Stimulated activated CD8-positive, alpha-beta memory T cell treated with anti-CD3 and anti-CD28 coated beads, Interleukin-4, amount 100 ng/mL, for 1 hour (primary cell): ENCODE measurements at places on chromosomes 2 and 18.

GRCh38 chr18:58635891-58636290 is 7.0 kb upstream of the ALPK2 start:
- DNase-seq: no peak

- DNase-seq: no peak
Measured at GRCh38 chr18:28125051-28125450, 51.9 kb downstream of the CDH2 start.

DNA sequence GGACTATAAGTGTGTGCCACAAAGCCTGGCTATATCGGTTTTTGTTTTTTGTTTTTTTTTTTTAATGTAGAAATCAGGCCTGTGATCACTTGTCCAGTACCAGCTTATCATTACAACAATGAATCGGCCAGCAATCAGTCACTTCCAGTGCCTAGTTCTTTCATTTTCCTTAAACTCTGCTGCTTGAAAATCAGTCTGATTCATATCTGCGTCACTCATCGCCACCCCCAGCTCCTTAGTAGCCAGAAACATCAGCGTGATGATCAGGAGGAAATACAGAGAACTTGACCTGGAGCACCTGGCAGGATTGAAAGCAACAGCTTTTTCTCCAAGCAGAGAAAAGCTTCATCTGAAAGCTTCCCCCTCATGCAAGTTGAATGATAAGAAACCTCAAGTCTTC is 75.4 kb downstream of the SPTBN1 start:
- DNase-seq: no peak

GRCh38 chr2:111659361-111660333 is 224.3 kb downstream of the ANAPC1 start:
- DNase-seq: no peak

- DNase-seq: no peak
Measured at GRCh38 chr2:84832772-84833461, 48.0 kb downstream of the TRABD2A start.

- no peak for DNase-seq
Measured at GRCh38 chr2:28101892-28102291, 211.4 kb downstream of the BABAM2 start.

DNA sequence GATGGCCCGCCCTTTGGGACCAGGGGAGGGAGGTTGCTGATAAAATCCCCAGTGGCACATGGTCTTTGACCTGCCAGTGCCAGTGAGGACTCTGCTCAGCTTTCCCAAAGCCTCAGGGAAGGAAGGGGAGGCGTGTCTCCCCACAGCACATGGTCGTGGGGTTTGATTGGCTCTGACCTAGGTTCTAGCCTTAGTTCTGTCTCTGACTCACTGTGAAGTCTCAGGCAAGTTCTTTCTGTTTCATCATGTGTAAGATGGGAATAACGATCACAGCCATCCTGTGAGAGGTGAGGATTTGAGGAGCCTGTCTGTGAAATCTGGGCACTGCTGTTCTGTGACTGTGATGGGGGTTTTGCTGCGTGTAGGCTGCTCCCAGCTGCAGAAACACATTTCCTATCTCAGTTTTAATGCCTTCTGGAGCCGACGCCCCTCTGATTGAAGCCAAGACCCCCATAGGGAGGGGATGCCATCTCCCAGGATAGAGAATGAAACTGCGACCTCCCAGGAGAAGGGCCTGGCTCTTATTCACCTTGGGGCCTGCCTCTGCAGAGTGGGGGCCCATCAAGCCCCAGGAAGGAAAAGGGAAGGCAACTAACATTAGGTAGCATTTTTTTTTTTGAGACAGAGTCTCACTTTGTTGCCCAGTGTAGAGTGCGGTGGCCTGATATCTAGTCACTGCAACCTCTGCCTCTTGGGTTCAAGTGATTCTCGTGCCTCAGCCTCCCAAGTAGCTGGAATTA is 84.0 kb downstream of the DDX1 start:
- no peak for DNase-seq

DNA sequence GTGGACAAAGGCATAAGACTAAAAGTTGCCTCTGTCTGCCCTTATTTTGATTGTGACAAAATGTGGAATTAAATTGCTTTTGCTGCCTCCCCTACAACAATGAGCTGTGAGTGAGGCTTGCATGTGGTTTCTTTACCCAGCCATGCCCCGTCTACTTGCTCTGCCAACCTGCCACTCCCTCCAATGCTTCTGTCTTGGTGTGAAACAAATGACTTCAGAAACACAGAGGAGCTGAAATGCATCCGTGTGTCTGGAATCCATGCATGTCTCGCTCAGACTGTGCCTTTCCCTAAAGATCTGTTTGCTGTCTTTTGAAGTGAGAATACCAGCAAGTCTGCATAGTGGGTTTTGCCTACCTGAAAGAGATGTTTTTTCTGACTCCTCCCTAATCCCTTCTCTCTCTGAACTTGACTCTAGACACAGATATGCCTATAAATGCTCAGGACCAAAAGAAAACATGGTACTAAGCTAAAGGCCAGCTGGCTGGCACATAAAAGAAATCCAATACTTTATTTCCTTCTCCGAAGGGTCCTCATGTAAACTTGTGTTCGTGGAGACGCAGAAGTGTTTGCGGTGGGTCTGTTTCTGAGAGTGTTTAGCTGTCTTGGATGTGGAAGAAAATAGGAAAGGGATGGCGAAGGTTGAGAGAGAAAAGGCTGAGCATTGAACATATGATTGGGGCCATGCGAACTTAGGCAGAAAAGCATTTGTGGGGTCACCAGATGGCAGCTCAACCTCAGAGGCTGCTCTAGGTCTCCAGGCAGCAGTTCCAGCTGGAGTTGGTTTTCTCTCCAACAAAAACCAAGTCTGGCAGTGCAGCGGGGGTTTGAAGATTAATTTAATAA is 120.5 kb downstream of the CCBE1 start:
- DNase-seq: no peak

- no peak for DNase-seq
Measured at GRCh38 chr2:222844323-222844722, 16.5 kb upstream of the ACSL3 start.

DNA sequence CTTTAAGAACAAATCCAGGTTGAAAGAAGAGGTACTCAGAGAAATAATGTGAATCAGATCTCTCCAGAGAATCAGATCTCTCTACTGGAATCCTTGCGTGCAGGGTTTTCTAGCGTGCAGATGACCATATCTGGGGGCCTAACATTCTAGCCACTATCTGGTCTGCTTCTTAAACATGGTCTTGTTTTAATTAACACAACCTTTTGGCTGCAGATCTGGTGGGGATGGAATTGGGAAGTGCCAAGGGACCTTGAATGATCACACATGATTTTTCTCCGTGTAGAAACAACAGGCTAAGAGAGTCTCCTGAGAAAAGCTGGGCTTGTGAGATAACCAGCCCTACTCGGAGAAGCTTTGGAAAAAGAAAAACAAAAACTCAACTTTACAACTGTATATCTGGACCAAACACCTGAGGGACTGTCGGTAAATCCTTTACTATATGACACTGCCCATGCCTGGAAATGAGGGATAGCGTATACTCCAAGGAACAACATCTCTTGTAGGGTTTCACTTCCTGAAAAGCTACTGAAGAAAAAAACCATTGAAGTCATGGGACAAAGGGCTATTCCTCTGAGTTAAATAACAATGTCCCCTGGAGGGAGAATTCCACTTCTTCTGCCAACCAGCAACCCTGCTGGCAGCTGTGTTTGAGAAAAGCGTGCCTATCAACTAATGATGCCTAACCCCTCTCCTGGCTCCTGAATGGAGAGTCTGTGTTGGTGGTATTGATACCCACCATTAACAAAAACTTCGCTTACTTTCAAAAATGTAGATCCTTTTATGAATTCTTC is 171.0 kb upstream of the REV1 start:
- DNase-seq: no peak

- no peak for DNase-seq
Measured at GRCh38 chr2:95314598-95314963, 17.4 kb downstream of the KCNIP3 start.

DNA sequence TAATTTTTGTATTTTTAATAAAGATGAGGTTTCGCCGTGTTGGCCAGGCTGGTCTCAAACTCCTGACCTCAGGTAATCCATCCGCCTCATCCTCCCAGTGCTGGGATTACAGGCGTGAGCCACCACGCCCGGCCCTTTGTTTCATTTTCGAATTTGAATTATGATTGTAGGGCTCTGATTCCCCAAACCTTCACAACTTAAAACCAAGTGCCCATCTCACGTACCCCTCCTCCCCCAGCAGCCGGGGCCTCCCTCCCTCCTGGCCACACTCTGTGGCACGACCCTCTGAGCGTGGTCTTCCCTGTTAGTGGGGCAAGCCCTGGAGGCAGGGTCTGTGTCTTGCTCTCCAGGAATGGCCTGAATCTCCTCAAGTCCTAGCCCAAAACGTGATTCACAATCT is 166.5 kb downstream of the ASB1 start:
- DNase-seq: no peak

- DNase-seq: no peak
Measured at GRCh38 chr2:191049728-191050639, 36.0 kb upstream of the STAT1 start.
